Trophoblast cell (in vitro differentiated cells and primary cell): ENCODE measurements at places on chromosomes 5 and 9.

- no peak overlapping the region for H3K4me3 ChIP-seq
- no peaks in the 10 kb centered on the region for H3K36me3 ChIP-seq
These were observed 429.5 kb downstream of the EBF1 start for GRCh38 chr5:158670201-158670600.

GRCh38 chr5:109407913-109408312 lies 1.9 kb downstream of the PJA2 start:
- DNase-seq = no peak
- no peak overlapping the region for H3K27ac ChIP-seq
- H3K4me3 ChIP-seq = no peak overlapping the region
- H3K27me3 ChIP-seq = no peaks in the 10 kb centered on the region
- no peaks in the 10 kb centered on the region for H3K4me1 ChIP-seq

GRCh38 chr9:93596399-93596798 lies 20.0 kb downstream of the PHF2 start:
- DNase-seq = no peak
- H3K4me1 ChIP-seq = no peaks in the 10 kb centered on the region
- no peak overlapping the region for H3K4me3 ChIP-seq
- no peaks in the 10 kb centered on the region for H3K27me3 ChIP-seq
- no peaks in the 10 kb centered on the region for H3K36me3 ChIP-seq
- no peak overlapping the region for H3K27ac ChIP-seq

GRCh38 chr9:99592834-99593574 lies 228.7 kb upstream of the NR4A3 start:
- no peaks in the 10 kb centered on the region for H3K4me1 ChIP-seq
- H3K27ac ChIP-seq = no peak overlapping the region
- no peak overlapping the region for H3K4me3 ChIP-seq
- no peak for DNase-seq
- H3K36me3 ChIP-seq = no peaks in the 10 kb centered on the region
- no peaks in the 10 kb centered on the region for H3K27me3 ChIP-seq

DNA sequence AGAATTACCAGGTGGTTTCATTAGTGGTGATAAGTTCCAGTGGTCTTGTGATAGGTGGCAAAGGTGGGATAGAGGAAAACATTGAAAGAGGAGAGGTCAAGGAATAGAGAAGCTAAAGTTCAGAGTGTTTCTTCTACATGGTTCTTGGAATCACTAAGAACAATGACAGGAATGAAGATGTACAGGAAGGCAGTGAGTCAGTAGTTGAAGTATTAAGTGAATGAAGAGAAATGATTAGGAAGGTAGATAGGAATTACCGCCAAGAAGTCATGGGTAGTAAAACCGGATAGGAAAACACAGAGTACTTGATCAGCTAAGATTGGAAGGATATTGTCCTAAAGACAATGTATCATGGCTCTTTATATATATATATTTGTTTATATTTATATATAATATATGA lies 37.9 kb upstream of the RASA1 start:
- no peaks in the 10 kb centered on the region for H3K4me1 ChIP-seq
- H3K27ac ChIP-seq = peak overlapping the region; percentile 38
- H3K36me3 ChIP-seq = no peaks in the 10 kb centered on the region
- H3K27me3 ChIP-seq = no peaks in the 10 kb centered on the region
- H3K4me3 ChIP-seq = no peak overlapping the region
- DNase-seq = peak; percentile 8

- no peaks in the 10 kb centered on the region for H3K4me1 ChIP-seq
- no peaks in the 10 kb centered on the region for H3K36me3 ChIP-seq
- H3K27me3 ChIP-seq = no peaks in the 10 kb centered on the region
- no peak for DNase-seq
- H3K4me3 ChIP-seq = no peak overlapping the region
- H3K27ac ChIP-seq = no peak overlapping the region
These were observed 12.1 kb downstream of the CCL28 start for GRCh38 chr5:43400082-43400481.

DNA sequence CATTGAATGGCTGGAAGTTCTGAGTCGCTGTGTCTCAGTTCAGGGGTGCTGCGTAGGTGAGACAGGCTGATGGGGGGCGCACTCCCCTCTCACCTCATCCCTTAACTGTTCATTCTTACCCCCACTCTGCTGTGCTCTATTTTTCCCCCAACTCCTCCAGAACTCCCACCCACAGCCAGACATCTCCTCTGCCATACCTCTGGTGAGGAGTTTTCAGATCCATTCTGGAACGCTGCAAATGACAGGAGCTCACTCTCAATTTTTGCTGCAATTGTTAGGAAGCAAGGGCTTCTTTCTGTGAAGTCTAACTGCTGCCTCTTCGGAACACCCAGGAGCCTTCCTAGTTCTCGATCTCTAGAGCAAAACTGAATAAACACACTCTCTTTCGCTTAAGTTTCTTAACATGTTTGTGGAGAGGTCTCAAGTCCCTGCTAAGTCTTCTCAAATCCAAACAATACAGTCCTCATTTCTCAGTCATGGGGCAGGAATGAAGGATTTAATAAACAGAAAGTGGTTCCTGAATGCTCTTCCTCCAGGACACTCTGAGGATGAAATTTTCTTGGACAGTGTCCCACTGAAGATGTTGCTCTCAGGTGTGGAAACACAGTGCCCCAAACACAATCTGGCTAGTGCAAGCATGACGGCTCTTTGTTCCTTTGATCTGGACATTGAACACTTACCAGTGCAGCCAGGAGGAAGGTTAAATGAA lies 387.7 kb downstream of the KDM4C start:
- H3K4me1 ChIP-seq = peaks cover 42% of the 10 kb centered on the region
- H3K36me3 ChIP-seq = no peaks in the 10 kb centered on the region
- no peak overlapping the region for H3K4me3 ChIP-seq
- DNase-seq = no peak

DNA sequence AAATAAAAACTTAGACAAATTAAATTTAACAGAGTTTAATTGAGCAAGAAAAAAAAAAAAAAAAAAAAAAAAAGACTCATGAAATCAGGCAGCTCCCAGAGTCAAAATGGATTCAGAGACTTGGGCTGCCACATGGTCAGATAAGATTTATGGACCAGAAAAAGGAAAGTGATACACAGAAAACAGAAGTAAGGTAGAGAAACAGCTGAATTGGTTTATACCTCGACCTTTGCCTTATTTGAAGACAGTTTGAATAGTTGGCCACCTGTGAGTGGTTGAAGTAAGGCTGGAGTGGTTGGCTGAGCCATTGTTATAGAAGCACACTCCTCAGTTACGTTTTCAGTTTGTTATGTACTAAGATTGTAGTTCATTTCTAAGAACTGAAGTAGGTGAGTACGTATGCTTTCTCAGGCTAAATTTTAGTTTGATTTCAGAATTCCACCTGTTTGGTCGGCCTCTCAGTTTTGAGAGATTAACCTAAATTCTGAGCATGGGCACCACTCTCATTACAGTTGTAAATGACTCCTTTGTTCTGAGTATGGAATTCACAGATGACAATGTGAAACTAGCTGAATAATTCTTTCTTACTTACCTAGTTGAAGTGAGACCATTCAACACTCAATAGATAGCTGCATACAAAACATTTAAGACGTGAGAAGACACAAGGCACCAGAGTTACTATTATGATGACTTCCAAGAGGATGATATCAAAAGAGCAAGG lies 149.0 kb downstream of the AOPEP start:
- no peaks in the 10 kb centered on the region for H3K27me3 ChIP-seq
- no peak overlapping the region for H3K4me3 ChIP-seq
- no peaks in the 10 kb centered on the region for H3K36me3 ChIP-seq
- peaks cover 13% of the 10 kb centered on the region for H3K4me1 ChIP-seq
- DNase-seq = no peak

GRCh38 chr5:3594510-3595005 lies 1.1 kb upstream of the IRX1 start:
- no peak overlapping the region for H3K27ac ChIP-seq
- peaks cover 4% of the 10 kb centered on the region for H3K4me1 ChIP-seq
- H3K27me3 ChIP-seq = peaks cover 91% of the 10 kb centered on the region
- no peaks in the 10 kb centered on the region for H3K36me3 ChIP-seq

GRCh38 chr9:127936347-127936852 lies 1.3 kb downstream of the DPM2 start:
- no peak for DNase-seq
- H3K27ac ChIP-seq = no peak overlapping the region
- peaks cover 23% of the 10 kb centered on the region for H3K36me3 ChIP-seq
- H3K4me1 ChIP-seq = peaks cover 13% of the 10 kb centered on the region

DNA sequence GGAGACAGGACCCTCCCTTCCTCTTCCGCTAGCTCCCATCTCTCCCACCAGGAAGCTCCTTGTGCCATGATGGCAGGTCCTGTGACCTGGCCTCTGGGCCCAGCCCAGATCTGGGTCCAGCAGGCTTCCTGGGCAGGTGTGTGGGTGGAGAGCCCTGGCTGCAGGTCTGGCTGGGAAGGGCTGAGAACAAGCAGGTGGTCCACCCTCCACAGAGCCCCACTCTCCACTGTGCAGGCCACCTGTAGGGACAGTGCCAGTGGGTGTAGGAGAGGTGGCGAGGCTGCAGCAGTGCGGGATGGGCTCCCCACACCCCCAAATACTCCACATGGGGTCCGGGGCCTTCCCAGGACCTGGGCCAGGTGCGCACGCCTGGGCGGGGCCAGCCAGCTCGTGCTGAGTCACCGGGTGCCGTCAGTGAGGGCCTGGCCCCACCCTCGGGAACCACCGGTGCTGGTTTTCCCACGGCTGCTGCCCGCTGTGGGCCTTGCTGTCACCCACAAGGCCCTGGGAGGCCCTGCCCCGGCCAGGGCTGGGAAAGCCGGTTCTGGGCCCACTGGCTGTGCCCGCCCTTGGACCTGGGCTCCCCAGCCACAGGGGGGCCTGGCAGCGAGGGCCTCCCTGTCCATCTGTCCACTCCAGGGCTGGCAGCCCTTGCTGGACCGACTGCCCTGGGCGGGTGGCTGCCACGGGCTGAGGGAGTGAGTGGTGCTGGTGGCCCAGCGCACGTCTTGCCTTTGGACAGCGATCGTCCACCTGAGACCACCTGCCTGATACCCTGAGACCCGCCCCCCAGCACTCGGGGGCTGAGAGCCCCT lies 9.3 kb upstream of the NRARP start:
- H3K27me3 ChIP-seq = no peaks in the 10 kb centered on the region
- no peaks in the 10 kb centered on the region for H3K36me3 ChIP-seq
- no peak overlapping the region for H3K27ac ChIP-seq
- H3K4me3 ChIP-seq = no peak overlapping the region
- peak; percentile 63 for DNase-seq
